Glutamatergic neuron (in vitro differentiated cells): ENCODE measurements at places on chromosomes 1 and 21. TPM values are rescaled to one million over a fixed set of nuclear protein-coding genes. Genes with fewer than 3 reads are reported as not detected.

Gene VASH2
- 59.8 TPM for total RNA-seq

Gene S1PR1
- total RNA-seq, result not detected

Gene OLFML2B
- 56.5 TPM for total RNA-seq

Gene C4BPB
- not detected for total RNA-seq

Gene DCDC2B
- not detected for total RNA-seq

Gene HES2
- 54.6 TPM for total RNA-seq

Gene CLCA4
- total RNA-seq, result not detected

Gene GBP3
- total RNA-seq, result not detected

DNA sequence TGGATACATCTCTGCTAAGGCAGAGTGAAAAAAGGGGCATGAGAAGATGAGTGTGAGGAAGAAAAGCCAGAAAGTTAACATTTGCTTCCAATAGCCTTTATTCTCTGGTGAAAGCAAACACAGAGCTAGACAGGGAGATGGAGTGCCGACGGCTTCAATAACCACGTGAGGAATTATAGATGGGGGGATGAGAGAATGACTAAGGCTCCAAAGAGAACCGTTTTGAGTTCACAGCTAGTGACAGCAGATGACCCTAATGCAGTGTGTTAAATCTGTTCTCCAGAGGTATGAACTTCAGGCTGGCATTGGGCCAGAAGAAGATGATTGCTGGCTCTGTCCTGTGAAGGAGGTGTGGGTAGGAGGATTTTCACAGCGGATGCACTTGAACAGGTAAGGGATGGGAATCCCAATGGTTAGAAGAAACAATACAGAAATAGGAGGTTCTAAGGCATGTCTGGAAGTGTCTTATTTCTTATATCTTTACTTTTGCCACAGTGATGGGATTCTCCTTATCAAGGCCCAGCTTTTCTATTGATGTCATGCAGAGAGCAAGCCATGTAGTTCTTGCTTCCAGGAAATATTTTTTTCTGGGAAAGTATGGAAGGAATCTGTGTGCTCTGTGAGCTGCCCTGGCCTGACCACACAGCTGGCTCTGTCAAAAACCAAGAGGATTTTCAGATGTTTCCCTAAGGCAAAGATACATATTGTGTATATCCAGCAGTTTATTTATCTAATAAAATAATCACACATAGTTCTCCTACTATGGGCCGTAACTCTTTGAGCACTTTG lies 573.8 kb downstream of the LTN1 start:
- DNase-seq, result no peak

DNA sequence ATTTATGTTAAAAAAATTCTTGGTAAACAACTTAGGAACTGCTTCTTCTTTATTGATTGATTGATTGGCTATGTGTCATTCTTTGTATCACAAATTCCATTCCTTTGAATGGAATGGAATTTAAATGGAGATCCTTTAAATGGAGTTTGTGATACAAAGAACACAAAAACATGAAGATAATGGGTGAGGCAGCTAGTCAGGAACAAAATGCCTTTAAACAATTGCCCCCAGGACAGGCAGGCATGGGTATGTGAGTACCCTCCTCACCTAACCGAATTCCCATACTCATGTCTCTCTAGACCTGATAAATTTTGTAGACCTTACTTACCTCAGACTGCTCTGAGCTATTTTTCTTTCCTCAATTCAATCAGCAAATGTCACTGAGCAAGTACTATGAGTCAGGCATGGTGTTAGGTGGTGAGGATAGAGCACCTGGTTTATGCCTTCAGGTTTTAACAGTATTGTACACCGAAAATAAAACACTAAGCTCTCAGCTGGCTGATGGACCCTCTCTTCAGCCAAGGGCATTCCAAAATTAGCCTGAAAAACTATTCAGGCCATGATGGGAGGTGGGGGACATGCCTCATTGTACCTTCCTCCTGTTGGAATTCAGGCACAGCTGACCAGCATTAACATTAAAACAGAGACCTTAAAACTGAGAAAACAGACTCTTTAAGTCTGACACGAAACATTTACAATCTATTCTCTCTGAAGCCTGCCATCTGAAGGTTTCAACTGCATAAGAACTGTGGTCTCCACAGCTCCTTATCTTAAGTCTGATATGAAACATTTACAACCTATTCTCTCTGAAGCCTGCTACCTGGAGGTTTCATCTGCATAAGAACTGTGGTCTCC lies 58.9 kb downstream of the OLFML3 start:
- no peak for DNase-seq

DNA sequence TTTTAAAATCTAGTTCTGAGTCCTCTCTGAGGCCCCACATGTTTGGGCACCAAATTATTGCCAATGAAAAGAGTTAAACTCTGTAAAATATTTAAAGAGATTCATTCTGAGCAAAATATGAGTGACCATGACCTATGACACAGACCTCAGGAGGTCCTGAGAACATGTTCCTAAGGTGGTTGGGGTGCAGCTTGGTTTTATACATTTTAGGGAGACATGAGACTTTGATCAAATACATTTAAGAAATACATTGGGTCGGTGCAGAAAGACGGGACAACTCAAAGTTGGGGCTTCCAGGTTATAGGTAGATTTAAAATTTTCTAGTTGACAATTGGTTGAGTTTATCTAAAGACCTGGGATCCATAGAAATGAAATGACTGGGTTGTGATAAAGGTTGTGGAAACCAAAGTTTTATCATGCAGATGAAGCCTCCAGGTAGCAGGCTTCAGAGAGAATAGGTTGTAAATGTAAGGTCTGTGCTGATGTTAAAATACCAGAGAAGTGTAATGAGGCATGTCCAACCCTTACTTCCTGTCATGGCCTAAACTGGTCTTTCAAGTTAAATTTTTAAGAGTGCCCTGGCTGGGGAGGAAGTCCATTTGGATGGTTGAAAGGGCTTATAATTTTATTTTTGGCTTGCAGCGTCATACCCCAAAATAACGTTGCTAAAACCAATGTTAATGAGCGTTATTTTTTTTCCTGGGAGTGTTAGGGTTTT lies 274.9 kb downstream of the NUF2 start:
- no peak for DNase-seq

DNA sequence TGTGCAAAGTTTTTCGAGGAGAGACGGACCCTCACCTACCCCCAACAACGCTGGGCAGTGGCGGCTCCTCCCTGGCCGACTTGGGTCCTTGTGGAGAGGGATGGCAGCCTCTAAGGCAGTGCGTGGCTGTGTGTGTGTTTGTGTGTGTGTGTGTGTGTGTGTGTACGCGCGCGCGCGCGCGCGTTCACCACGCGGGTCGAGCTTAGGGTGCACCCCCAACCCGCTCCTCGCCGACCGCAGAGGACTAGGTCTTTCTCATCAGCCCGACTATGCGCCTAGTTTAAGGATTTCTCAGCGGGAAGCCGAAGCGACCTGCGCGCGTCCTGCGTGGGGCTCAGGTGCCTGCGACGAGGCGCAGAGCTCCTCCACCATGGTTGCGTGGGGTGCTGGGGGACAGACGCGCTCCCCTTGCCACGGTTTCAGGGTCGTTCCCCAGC lies 940 bp downstream of the SOX13 start:
- no peak for DNase-seq

DNA sequence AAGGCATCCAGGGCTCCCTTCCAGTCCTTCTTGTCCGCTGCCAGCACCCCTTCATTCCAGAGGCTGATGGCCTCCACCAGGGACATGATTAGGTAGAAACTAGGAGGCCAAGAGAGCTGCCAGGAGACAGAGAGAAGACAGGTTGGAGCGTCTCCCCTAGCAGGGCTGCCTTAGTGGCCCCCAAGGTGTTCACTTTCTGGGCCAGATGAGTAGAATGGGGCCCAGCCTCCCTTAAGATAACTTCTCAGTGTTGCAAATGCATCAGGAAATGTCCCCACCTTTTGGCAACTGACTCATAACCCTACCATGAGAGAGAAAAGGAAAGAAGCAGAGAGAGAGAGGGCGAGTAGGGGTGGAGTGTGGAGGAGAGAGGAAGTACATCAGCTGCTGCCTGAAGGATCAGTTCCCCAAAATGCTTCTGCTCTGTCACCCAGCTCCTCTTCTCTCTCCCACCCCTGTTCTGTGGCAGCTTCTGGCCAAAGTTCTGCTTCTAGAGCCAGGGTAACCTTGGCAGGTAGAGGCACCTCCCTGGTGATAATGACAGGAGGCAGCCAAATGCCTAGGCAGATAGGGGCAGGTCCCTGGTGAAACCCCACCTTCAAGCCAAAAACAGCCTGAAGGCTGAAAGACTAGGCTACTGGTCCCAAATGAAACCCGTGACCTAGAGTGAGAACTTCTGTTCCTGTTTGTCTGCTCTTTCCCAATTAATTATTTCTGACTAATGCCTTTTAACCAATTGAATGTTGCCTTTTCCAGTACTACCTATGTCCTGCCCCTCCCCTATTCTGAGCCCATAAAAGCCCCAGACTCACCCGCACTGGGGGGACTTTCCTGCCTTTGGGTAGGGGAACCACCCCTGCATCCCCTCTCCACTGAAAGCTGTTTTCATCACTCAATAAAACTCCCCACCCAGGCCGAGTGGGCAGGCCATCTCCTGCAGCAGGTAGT lies at the start of gene NCF2:
NCF2 (minus strand) TSS at position 216 of the 948 bp plus-strand sequence; CDS start at position 86, 130 bp downstream.
- DNase-seq, result no peak

DNA sequence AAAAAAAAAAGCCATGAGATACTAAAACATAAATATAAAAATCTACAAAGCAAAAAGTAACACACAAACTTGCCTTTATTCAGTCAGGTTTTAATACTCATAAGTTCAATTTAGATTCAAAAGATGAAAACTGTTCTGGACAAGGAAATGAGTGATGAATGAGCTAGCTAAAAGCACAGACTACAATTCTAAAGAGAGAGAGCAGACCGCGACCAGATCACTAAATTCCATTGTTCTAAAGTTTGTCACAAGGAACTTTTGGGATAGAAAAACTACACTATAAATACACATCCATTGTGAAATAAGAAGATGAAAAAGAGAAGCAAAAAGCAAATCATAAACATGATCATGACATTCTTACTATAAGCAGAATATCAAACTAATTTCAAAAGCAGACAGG lies 1.7 kb downstream of the ODF2L start:
- no peak for DNase-seq

- peak; percentile 68 for DNase-seq
Measured at GRCh38 chr1:100353071-100353801, 930 bp downstream of the CDC14A start.

DNA sequence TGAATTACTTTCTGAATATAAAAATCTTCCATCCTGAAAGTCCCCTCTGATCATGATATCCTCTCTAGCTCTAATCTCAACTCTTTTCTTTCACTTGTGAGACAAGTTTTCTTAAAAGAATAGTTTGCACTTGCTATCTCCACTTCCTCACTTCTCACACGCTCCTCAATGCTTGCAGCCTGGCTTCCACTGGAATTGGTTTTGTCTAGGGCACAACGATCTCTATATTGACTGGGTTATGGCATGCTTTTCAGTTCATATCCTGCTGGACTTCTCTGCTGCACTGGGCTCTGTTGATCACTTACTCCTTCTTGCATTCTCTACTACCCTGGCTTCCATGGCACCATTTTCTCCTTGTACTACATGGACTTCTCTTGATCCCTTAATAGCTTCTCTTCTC lies 474 bp downstream of the FCRLA start:
- no peak for DNase-seq

DNA sequence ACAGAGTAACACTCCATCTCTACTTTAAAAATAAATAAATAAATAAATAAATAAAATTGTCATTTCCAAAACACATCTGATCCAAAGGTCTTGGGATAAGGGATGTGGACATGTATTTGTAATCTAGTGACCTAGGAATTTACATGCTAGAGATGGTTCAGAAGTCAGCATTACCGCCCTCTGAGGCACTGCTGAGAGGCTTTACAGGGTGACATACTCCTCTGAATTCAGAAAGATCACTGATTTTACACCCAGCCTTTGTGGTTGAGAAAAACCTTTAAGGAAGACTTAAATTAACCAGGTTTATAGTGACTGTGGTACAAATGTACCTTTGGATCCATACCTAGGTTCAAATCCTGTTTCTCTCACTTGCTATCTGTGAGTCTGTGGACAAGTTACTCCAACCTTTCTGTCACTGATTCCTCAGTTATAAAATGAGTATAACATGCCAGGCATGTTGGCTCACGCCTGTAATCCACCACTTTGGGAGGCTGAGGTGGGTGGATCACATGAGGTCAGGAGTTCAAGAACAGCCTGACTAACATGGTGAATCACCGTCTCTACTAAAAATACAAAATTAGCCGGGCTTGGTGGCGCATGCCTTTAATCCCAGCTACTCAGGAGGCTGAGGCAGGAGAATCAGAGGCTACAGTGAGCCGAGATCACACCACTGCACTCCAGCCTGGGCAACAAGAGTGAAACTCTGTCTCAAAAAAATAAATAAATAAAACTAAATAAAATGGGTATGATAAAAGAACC lies 20.1 kb downstream of the OSBPL9 start:
- no peak for DNase-seq

DNA sequence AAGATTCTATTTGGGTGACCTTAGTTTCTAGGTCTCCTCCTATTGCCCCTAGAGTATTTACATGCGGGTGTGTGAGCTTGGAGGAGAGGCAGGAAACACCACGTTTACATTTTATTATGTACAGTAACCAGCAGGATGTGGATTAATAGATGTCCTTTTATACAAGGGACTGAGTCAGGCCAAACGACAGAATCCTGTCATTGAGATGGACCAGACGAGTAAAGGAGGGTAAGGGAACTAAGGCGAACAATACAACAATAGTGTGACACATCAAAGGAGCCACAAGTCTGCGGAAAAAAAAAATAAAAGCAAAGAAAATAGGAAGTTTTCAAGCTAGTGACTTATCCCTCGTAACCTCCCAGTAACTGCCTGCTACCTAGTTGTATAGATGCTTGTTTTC lies 151.1 kb downstream of the GABPA start:
- DNase-seq, result no peak

GRCh38 chr1:85137660-85138059 lies 63.2 kb downstream of the SYDE2 start:
- DNase-seq, result no peak

DNA sequence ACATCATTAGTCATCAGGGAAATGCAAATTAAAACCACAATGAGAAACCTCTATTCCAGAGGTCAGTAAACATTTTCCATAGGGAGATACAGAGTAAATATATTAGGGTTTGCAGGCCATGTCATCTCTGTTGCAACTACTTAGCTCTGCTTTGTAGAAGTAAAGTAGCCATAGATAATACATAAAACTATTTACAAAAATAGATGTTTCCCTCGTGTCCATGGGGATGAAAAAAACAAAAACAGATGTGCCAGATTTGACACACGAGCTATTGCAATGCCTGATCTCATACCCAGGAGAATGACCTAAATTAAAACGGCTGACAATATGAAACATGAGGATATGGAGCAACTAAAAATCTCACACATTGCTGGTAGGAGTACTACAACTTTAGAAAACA lies 17.3 kb downstream of the LTN1 start:
- no peak for DNase-seq

DNA sequence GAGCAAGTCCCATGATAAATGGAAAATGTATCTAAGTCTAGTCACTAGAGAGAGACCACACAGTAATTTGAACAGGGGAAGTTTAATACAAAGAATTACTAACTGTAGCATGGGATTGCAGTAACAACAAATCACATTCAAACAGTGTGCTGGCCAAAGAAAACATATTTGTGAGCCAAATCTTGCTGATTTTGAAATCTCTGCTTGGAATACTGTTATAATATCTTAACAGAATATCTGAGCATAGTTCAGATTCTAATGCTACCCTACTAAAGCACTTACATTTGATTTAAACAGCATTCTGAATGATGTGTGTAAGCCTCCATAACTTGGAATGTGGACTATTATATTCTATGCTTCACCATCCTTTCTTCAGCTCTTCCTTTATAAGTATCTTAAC lies 270.0 kb upstream of the BRINP3 start:
- no peak for DNase-seq

GRCh38 chr1:25713961-25714360 lies 86.0 kb upstream of the SELENON start:
- no peak for DNase-seq
